ENCODE measurements at places on chromosomes 1 and 21.

- no peak for DNase-seq
Observed at GRCh38 chr1:183310753-183311479, 107.3 kb downstream of the NMNAT2 start.

- no peak for DNase-seq
Observed at GRCh38 chr1:56329970-56330369, 249.4 kb downstream of the PLPP3 start.

- no peak for DNase-seq
Observed at GRCh38 chr1:7582460-7582972, 188.6 kb upstream of the VAMP3 start.

DNA sequence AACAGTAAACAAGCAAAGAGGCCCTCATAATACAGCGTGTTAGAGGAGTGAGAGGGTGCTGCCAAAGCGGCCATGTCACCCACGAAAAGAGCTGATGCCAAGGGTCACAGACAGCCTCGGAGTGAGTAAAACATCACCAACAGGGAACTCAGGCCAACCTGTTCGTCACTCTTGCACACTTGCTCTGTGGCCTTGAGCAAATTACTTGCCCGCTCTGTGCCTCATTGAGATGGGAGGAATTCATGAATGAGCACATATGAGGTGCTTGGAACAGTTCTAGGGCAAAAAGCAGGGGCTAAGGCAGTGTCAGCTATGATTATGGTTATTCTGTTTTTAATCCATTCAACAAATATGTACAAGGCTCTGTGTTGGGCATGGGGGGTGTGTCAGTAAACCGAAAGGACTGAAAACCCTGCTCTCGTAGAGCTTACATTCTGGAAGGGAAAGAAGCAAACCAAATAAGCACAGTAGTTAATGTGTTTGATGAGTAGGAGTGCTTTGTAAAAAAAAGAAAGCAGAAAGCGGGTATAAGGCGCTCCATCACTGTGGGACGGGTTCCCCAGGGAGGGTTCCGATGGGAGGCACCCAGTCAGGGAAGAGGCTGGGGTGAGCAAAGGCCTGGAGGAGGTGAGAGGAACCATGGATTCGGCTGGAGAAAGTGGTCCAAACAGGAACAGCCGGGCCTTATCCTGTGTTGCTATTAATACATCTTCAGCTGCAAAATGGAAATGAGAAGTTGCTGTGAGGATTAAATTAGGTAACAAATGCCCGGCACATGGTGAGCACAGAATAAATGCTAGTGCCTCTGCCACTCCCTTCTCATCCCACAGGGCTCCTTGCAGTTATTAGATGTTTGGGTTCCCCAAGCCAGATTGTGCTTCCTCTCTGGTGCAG, 39.5 kb upstream of the RD3 start:
- DNase-seq: no peak

DNA sequence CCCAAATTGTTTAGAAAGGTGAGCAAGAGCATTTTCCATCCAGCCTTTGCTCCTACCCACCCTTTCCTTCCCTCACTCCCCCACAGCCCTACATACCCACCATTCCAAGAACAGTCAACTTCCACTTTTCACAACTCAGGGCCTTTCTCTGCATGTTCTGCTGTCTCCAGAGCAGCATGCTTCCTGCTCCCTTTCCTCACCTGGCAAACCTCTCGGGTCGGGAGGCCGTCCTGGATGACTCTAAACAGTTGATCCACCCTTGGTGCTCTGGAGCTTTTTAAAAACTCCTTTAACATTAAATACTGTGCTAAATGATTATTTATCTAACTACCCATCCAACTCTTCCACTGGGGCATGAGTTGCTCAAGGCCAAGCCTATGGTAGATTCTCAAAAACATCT, 200.6 kb downstream of the SETD4 start:
- no peak for DNase-seq

Data from NCI-H524 treated with DMSO at 0.1 percent for 48 hours (cell line).